Activated T-helper 1 cell treated with anti-CD3 and anti-CD28 coated beads, Interleukin-2, amount 50 U/mL, for 16 hours (primary cell): ENCODE measurements at places on chromosomes 6 and 20.

DNA sequence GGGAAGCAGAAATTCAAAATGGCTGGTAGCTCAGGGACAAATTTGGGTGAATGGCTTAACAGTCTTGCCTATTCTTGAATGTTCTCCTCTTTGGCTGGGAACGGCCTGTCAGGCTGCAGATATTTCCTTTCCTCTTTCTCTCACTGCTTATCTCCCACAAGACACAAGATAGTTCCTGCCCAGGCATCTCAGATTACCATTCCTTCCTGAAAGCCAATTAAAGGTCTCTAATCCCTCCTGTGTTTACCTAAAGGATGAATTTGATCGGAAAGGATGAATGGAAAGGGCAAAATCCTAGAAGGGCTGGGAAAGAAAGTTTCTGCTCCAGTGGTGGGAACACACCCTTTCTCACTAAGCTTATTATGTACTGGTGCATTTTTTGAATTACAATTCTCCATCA lies 95.9 kb upstream of the JAG1 start:
- DNase-seq = no peak

DNA sequence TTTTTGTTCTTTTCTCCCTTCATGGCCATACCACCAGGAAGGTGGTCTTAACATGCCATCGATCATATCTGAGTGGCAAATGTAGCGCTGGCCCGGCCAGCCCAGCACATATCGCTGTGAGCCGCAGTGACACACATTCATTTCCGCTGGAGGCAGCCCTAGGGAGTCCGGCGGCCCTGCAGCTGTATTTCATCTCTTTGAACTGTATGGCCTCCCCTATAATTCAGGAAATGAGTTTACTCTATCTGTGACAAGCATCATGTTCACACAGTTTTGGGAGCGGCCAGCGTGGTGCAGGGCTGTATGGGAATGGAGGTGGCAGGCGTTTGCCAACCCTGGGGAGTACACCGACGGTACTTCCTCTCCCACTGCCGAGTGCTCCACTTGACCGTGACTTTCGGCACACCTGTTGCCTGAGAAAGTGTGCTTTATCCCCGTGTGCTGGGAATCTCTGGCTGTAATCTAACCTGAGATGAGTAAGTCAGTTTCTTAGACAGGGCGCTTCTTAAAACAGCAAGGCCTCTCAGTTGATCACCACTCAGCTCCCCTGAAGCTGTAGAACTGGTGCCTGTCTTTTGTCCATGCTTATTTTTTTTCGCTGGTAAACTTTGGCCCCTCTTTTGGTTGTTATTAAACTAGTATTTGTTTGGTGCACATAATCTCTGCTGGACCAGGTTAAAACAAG lies 257.1 kb upstream of the TAB2 start:
- DNase-seq = peak; percentile 23

DNA sequence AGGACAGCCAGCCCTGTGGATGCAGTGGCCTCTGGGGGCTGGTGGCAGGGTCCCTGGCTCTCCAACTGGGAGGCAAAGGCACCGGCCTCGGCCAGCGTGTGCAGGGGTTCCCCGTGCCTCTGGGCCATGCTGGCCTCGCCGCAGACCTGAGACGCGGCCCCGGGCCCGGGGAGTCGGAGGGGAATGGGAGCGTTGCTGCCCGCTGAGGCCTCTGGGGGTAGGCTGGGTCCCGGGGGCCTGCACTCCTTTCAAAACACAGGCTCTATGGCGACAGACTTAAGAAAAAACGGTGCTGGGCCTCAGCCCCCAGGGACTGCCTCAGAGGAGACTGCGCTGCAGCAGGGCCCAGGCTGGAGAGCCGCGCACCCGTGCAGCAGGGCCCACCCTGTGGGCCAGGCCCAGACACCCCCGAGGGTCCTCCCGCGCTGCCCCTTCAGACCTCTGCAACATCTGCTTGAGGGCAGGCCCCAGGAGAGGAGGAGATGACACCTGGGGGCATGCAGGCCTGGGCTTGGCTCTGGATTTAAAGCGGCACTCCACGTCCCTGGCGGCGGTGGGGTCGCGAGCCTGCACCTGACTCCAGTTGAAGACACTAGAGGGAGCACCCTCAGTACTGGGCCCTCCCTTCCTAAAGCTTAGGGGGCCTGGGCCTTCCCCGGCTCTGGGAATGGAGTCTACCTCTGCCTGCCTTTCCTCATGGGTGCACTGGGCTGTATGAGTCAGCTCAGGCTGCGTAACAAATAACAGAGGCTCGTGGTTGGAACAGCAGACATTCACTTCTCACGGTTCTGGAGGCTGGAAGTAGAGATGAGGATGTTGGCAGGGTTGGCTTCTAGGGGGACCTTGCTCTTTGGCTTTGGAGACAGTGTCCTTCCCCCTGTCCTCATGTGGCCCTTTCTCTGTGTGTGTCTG lies 117.4 kb upstream of the RPS6KA2 start:
- no peak for DNase-seq

DNA sequence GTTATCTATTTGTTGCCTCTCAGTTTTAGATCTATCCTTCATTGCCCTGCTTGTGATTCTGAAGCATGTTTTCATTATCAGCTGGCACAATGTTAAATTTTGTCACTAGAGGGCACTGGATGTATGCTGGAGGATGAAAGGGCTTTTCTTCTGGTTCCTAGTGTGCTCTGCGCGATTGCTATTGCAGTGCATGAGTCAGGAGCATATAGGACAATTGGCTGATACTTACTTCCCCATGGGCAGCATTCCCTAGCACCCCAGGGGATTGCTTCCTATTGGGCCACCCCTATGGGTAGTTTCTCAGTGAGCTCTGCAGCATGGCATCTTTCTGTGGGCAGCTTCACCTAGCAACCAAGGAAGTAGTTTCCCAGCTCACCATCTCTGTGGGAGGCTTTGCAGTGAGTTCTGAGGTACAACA lies 280.3 kb upstream of the SYNCRIP start:
- no peak for DNase-seq

DNA sequence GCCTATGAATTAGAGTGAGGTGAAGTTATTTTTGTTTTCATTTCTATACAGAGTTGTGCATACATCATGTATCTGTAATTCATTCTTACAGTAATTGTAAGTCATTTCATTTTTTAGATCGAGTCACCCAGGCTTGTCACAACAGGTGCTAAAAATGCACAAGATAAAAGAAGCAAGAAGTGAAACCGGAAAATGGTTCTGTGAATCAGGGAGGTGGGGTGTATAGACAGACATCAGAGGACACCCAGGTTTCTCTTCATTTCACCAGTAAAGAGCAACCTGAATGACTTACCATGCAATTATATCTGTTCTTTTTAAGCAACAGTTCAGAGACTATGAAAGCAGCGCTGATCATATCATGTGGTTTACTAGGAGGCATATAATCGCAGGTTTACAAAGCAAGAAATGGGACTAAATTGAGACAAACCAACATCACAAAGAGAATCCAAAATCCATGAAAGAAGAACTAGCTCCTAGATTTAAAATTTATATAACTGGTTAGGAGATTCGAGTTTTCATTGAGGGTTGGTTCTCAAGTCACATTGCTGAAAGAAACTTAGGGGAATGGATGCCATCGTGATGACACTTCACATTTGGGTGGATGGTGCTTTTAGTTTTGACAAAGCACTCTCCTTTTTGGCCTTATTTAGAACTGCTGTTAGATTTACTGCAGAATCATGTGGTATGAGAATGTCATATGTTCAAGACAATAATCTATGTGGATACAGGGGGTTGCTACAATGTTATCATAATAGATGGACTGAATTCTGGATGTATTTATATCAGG lies 27.9 kb upstream of the TBC1D7 start:
- no peak for DNase-seq

GRCh38 chr20:10670501-10671220 lies 3.1 kb downstream of the JAG1 start:
- DNase-seq = no peak

GRCh38 chr6:32110632-32111031 lies 1.5 kb upstream of the TNXB start:
- DNase-seq = no peak

GRCh38 chr20:63696306-63696627 lies 185 bp upstream of the TNFRSF6B start:
- no peak for DNase-seq

- DNase-seq = no peak
Measured at GRCh38 chr6:34207695-34208443, 28.8 kb upstream of the HMGA1 start.

GRCh38 chr20:23143098-23143497 lies 57.0 kb upstream of the CD93 start:
- no peak for DNase-seq

- DNase-seq = peak; percentile 13
Measured at GRCh38 chr20:5557123-5557522, 193.1 kb upstream of the SHLD1 start.

DNA sequence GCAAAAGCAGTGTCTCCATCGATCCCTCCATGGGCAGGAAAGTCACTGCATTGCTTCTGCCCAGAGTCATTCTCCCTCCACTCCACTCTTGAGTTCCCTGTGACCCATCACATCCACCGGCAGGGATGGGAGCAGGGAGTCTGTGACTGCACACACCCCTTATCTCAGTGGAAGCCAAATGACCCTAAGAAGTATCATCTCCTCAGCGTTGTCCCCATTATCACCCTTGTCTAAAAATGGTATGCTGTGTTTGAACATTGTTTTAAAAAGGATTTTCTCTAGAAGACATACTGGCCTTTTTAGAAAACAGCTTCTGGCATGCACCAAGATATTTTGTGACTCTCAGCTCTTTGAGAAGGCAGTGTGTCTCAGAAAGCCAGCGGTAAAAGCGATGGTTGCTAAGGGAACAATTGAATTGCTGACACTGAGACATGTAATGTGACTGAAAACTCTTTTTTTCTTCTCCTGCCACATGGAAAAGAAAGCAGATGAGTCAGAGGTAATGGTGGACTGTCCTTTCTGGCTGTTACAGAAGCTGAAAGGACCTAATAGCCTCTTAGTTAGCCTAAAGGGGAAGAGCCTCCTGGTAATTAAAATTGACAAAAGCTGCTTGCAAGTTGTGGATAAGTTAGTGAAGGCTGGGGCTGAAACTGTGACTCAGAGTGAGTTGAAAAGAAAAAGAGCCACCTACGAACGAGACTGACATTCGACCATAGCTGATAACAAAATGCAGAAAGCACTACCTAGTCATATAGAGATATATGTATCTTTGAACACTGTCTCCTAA lies 120.5 kb downstream of the MAP3K7 start:
- DNase-seq = no peak

GRCh38 chr6:105019285-105019684 lies 62.4 kb downstream of the LIN28B start:
- no peak for DNase-seq

DNA sequence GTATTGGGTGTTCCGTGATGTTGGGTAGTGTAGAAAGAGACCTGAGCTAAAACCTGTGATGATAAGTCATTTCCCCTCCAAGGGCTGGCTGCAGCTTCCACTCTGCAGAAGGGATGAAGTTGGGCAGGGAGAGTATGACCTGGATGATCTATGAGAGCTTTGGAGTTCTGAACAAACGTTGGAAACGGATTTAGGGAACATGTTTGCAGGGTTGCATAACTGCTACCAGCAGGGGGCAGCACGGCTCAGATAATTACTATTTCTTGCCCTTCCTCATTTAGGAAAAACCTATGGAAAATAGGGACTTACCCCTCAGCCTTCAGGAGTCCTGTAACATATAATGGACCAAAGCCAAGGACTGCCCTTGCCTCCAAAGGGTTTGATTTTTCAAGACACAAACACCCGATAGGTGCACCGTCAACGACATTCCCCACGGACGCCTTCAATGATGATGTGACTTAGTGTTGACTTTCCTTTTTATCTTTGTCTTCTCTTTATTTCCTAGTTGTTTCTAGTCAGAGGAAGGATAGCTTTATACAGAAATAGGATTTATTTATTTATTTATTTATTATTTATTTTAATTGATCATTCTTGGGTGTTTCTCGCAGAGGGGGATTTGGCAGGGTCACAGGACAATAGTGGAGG lies 164.9 kb upstream of the SASH1 start:
- DNase-seq = no peak
